Right hindlimb (tissue), 1 donor: ENCODE measurements at places on chromosomes 5 and 9.

DNA sequence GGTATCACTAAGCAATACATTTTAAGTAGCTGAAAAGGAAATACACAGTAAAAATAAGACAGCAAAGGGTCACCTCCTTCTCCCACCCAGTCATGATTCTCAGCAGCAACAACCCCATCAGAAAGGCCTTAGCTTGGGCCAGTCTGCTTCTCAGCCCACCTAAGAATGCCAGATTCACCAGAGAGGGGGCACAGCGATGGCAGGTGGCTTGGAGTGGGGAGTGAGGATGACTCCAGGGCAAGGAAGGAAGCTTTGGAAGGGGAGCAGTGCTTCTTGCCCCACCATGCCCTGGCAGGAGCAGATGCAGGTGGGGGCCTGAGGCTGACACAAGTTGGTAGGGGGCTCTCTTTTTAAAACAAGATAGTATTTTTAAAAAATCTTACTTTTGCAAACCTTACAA, 51.4 kb downstream of the ABCA1 start:
- no peak for DNase-seq

- no peak for DNase-seq
Measured at GRCh38 chr9:15243081-15243480, 63.9 kb downstream of the TTC39B start.

DNA sequence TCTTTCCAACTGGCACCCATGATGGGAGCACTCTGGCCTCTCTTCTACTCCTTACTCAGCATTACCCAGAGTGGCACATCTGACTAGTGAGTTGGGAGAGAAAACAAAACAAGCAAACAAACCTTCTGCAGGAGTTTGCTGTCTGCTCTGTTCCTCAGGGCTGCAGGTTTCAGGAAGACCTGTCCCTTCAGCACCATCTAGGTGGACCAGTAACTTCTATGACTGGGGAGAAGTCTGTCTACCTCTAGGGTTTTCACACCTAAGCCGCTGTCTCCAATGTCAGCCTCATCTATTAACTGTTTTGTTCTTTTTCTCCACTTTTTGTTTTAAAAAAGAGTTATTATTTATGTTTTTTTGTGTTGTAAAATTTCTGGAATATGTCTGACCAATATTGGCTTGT, 58.7 kb downstream of the RAB3C start:
- no peak for DNase-seq

DNA sequence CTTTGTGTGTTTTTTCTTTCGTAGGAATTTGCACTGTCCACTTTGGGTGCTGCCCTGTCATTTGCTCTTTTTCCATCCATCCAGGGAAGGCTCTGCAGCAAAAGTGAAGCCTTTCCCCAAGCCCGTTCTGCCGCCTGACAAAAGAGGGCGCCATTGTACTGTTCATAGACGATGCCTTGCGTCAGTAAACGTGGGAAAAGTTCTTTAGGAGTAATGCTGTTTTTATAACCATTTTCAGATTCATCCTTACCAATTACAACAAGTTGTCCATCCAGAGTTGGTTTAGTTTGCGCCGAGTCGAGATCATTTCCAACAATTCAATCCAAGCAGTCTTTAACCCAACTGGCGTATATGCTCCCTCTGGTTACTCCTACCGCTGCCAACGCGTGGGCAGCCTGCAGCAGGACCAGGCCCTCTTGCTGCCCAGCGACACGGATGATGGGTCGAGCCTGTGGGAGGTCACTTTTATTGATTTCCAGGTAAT, 34.3 kb upstream of the RPS23 start:
- peak; percentile 85 for DNase-seq

- DNase-seq = no peak
Measured at GRCh38 chr5:135265497-135266302, 133.3 kb downstream of the MACROH2A1 start.

- DNase-seq = no peak
Measured at GRCh38 chr9:123551734-123552133, 195.7 kb downstream of the CRB2 start.

GRCh38 chr9:127162046-127162863, 39.8 kb upstream of the ANGPTL2 start:
- no peak for DNase-seq
